Colonic mucosa (tissue), 4 donors: ENCODE measurements at places on chromosomes 4 and X. TPM values are rescaled to one million over a fixed set of nuclear protein-coding genes. Genes with fewer than 3 reads are reported as not detected.

Gene ACOX3
- total RNA-seq = 19.9 TPM

Gene ZCCHC18
- 0.98 TPM for total RNA-seq

Gene ZNF827
- total RNA-seq = 19.7 TPM

Gene AWAT2
- not detected for total RNA-seq

GRCh38 chr4:101851672-101852071 lies 61.1 kb downstream of the BANK1 start:
- no peak for DNase-seq

DNA sequence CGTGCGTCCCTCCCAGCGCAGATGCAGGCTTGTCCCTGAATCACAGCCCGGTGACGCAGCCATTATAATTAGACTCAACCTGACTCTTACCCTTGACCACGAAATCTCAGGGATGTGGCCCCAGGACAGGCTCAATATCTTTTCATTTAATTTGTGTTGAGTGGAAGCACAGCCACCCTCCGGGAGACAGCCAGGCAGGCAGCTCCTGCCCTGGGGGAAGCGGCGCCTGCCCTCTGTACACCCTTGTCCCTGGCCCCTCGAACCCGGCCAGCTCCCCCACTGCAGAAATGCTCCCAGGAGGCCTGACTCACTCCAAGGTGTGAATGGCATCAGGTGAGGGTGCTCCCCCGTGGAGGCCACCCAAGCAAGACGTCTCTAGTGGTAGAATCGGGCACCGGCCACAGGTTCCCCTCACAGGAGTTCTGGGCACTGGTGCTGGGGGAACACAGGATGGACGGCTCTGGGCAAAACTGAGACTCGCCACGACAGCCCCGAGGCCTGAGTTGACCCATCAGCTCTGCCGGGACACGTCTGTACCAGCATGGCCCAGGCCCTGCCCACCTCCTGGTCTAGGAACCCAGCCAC lies 2.7 kb downstream of the CPLX1 start:
- DNase-seq = no peak

- DNase-seq = no peak
These were observed 9.1 kb downstream of the ASMTL start for GRCh38 chrX:1443496-1444075.

DNA sequence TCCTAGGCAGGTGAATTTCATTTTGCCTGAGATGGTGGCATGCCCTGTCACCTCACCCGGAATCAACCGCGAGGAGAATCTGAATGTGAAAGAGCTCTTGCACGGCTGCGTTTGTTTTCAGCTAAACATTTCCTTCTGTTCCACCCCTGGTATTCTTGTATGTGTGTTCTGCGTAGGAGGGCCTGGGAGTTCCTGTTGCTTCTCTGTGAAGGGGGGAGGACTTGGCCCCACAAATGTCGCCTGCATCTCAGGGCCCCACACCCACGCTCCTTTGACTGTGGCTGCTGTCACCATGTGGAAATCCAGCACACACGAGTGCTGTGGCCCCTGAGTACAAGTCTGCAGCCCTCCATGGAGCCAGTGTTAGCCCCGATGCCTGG lies 45.8 kb upstream of the CLCN4 start:
- no peak for DNase-seq

GRCh38 chr4:181437895-181438294 lies 805.3 kb upstream of the TENM3 start:
- no peak for DNase-seq

DNA sequence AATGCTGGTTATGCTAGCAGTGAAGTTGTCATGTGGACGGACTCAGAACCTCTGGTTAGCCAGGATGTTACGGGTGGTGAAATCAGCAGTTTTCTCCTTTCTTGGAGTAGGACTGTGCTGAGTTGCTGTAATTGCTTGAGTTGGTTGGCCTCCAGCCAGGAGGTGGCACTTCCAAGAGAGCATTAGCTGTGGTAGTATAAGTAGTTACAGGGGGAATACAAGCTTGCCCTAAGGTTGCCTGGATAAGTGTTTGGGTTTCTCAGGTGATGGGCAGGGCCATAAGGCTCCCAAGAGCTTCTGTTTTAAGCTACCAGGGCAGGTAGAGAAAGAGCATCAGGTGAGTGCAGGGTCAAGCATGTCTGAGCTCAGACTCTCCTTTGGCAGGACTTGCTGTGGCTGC lies 103.0 kb downstream of the ZNF518B start:
- DNase-seq = no peak
